ENCODE measurements at places on chromosomes 5 and 9. TPM values are rescaled to one million over a fixed set of nuclear protein-coding genes. Genes with fewer than 3 reads are reported as not detected.

DNA sequence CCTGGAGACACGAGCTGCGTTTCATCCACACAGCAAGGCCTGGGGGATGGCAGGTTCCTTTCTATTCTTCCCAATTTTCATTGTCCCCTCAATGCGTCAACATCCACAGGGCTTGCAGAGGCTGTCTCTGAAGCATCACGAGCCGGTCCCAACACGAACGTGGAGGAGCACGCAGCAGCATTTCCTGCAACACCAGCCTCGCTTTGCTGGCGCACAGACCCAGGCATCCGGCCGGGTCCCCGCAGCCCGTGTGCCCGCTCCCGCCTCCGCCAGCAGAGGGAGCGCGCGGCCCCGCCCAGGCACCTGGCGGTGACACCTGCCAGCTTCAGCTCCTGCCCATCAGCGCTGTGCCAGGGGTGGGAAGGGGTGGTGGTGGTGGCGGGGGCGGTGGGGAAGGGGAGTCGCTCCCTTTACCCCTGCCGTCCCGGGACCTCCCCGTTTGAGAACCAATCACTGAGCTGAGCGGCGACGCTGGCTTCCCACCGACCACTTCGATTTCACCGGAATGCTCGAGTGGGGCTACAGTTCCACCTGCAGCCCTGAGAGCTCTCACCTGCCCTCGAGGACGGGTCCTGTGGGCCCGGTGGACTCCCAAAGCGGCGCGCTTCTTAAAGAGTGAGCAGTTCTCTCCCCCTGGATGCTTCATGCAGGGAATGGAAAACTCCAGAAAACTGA lies 464.5 kb downstream of the ICE1 start:
- peak; percentile 25 for DNase-seq

GRCh38 chr5:76982450-76982849 lies 29.6 kb downstream of the CRHBP start:
- DNase-seq: no peak

GRCh38 chr5:120690621-120691407 lies 226.7 kb downstream of the PRR16 start:
- no peak for DNase-seq

DNA sequence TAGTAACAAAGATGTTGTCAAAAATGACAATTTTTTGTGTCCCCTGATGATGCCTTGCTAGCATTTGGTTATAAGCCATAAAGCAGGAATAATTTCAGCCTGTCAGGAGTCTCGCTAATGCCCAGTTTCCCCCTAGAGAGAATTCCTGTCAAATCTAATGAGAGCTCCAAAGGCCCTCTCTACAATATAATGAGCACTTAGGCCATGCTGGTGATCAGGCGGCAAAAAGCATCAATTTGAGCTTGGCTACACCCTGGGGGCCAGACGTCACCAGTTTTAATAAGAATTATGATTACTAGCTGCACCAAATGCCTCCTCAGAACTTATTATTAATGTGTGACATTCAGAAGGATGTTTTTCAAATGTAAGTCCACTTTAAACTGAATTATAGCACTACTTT lies 6.1 kb downstream of the TLE1 start:
- DNase-seq: no peak

GRCh38 chr5:77449981-77450380 lies 42.1 kb downstream of the WDR41 start:
- DNase-seq: no peak

DNA sequence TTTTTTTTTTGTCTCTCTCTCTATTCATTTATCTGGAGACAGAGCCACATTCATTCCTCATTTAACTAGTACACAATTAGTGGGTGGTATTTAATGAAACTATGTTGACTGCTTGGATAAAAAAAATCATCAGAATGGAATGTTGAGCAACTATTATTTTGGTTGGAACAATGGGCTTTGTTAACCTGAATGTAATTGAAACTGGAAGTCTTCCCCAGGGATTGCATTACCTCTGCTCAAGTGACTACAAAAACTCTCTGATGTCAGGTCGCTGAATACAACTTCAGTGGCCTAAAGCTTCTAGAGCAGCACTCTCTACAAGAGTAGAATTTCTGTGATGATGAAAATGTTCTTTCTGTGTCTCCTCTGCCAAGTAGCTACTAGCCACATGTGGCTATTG lies 295.8 kb downstream of the DEPDC1B start:
- DNase-seq: no peak

GRCh38 chr9:19927560-19927959 lies 138.7 kb upstream of the SLC24A2 start:
- no peak for DNase-seq

Gene APBB3
- 17.0 TPM for total RNA-seq

Gene CCNJL
- 21.6 TPM for total RNA-seq

Gene CSF1R
- total RNA-seq: 7.2 TPM

Gene MARCOL
- total RNA-seq: not detected

Gene TBC1D2
- total RNA-seq: 26.9 TPM

Gene MED27
- total RNA-seq: 12.0 TPM
